ENCODE measurements at places on chromosomes 6 and 20. TPM values are rescaled to one million over a fixed set of nuclear protein-coding genes. Genes with fewer than 3 reads are reported as not detected.

ABHD16B gene
- not detected for polyA plus RNA-seq

KIF13A gene
- 36.9 TPM for polyA plus RNA-seq

- no peak for DNase-seq
These were observed 10.8 kb upstream of the OR2B2 start for GRCh38 chr6:27922949-27923348.

DNA sequence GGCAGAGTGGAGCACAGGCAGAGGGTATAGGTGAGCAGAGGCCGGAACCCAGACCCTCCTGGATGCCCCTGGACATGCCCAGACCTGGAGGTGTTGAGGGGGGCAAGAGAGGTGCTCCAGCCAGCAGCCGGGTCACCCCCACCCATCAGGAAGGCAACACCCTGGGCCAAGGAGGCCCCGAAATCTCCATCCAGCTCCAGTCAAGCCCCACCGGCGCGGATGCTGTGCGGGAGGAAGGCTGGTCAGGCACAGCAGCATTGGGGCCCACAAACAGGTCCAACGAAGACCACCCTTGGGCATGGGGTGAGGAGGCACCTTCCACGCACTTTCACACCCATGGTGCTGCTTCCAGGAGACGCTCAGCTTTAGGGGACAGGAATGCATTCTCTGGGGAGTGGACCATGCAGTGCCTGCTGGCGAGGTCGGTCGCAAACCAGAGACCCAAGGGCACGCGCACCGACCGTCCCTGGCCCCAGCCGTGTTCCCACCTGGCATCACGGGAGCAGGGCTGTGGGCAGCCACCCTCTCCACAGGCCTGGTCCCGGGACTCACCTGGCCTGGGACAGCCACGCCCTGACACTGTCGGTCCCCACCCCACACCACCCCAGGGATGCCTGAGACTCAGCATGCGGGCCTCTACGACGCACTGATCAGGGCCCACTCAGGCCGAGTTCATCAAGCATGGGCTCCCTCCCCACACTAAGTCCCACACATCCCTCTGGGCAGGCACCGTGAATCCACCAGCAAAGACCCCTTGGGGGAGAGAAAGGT is 43.6 kb upstream of the ZBP1 start:
- no peak for DNase-seq

SAMD3 gene
- 1.1 TPM for polyA plus RNA-seq

BTNL2 gene
- polyA plus RNA-seq, result 1.5 TPM

DNA sequence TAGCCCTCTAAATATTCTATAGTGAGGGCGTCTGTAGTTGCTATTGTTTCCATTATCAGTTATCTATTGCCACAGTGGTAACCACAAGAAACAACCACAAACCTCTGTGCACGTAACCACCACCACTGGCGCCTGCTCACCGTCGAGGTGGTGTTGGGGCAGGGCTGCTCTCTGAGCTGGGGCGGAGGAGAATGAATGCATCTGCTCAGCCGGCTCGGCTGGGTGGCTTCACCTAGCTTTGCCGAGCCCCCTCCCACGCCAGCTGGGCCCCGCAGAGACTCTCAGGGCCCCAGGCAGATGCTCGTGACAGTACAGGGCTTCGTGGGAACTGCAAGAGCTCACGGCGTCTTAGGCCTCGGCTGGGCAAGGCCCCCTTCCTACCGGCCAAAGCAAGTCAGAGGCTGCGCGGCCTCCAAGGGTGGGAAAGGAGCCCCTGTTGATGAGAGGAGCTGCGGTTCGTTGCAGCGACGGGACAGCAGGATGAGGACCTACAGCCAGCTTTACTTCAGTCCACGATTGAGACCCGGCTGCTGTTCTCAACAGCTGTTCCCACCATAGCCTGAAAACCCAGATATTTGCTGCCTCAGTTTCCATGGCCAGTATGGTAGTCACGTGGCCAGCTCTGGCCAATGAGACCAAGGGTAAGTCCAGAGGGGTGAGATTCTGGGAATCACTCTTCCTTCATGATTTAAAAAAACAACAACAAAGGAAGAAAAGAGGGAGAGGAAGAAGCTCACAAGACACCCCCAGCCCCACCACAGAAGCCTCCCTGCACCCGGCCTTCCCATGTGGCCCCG is 120.2 kb upstream of the AFDN start:
- DNase-seq, result no peak

SOD2 gene
- polyA plus RNA-seq, result 78.8 TPM

- DNase-seq, result no peak
These were observed 16.4 kb upstream of the CFAP206 start for GRCh38 chr6:87391334-87391733.

DNA sequence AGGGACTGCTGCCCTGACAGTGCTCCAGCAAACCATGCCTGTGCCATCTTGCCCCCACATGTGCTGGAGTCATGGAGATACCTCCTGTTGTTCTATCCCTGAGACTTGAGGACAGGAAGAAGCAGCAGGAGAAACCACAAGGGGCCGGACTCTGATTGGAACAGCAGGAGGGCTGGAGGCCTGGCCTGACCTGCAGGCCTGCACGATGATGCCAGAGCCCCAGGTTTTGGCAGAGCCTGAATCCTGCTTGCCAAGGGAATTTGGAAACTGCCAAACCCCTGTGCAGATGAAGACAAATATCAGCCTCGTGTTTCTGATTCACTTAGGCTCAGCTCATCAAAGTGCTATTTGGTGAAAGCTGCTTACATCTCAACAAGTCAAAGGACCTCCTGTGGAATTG is 177.6 kb downstream of the MAFB start:
- DNase-seq, result no peak

DNA sequence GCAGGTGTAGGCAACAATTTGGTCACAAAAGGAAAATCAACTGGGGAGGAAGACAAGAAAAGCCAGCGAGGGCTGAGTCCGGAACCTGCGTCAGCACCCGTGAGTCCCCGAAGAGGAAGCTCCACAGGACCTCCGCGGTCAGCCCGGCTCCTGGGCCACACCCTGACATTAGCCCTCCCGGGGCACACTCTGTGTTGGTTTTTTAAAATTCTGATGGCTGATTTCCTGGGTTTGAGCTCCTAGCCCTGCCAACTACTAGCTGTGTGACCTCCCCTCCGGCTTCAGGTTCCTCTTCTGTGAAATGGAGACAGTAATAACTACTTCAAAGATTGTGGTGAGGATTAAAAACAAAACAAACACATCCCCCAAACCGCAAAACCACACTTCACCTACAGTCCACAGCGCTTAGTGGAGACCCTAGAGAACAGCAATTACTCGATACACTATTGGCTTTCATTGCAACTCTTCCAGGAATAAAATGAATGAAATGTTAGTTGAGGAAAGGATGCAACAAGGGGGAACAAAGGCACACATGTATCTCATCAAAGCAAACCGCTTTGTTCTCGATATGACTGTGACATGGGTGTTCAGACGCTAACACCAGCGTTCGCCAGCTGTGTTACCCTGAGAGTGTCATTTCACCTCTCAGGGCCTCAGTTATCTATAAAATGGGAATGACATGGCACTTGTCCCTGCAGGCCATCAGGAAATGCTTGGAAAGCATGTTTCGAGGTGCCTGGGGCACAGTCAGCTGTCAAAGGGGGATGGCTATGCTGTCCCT is 985 bp downstream of the ZBP1 start:
- no peak for DNase-seq

- peak; percentile 54 for DNase-seq
These were observed 99.8 kb upstream of the FOXA2 start for GRCh38 chr20:22684072-22684762.

GRCh38 chr6:75524322-75524972 is 30.8 kb upstream of the FILIP1 start:
- no peak for DNase-seq

ZSWIM3 gene
- 5.6 TPM for polyA plus RNA-seq

- no peak for DNase-seq
These were observed 213.3 kb downstream of the ZDHHC14 start for GRCh38 chr6:157594292-157594691.

DNAJC5 gene
- 30.1 TPM for polyA plus RNA-seq

GRCh38 chr6:136192902-136193301 is 57.2 kb downstream of the MTFR2 start:
- DNase-seq, result no peak

EEF1A2 gene
- polyA plus RNA-seq, result 2.3 TPM

DNA sequence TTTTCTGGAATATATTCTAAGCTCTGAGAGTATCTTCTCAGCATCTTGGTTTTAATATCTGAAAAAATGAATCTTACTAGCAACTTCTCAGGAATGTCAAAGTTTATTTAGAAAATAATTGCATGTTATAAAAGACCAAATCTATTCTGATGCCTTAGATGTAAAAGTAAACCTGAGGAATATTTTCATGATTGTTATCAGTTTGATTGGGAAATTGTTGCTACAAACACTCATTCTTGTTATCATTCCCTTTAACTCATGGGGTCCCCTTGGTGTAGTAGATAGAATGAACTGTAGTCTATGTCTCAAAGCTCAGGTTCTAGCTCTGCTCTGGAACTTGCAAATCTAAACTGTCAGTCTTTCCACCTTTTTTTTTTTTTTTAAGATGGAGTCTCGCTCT is 50.0 kb downstream of the SNRNP48 start:
- no peak for DNase-seq

FAM83C gene
- not detected for polyA plus RNA-seq
